GOT3 (cell line): ENCODE measurements at places on chromosomes 7 and 10.

- DNase-seq = no peak
These were observed 67.7 kb downstream of the NSUN6 start for GRCh38 chr10:18583575-18584270.

- DNase-seq = no peak
These were observed 215.8 kb downstream of the MAD1L1 start for GRCh38 chr7:2016761-2017480.

DNA sequence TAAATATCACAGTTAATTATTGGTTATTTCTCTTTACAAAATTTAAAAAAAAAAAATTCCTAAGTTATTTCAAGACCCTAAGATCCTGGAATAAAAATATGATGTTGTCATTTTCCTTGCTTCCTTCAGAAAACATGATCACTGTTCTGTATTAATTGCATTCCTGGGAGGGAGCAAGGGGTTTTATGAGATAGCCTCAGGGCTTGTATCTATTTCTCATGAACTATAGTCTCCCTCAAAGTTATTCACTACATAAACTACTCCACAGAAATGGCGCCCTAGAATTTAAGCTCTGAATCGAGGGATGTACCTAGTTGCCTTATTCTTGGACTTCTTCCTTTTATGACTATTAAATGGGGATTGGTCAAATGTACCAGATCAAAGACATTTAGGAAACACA is 170.3 kb downstream of the CHRM2 start:
- no peak for DNase-seq

DNA sequence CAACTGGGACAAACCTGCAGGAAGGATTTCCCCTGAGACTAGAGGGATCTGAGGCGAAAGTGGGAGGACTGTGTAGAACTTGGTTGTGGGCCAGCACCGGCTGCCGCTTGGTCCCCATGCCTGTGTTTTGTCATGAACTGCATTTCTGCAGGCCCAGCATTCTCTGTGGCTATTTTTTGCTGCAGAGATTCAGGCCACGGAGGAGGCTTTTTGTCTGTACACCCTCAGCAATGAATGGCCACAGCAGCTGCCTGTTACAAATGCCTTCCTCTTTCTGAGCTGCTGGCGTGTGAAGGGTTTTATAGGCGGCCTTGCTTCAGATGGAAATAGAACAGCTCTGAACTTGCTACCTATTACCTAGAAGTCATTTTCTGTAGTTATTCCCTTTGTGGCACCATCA is 164.4 kb downstream of the SH2D4B start:
- no peak for DNase-seq

GRCh38 chr10:114718374-114718773 is 60.3 kb upstream of the ABLIM1 start:
- no peak for DNase-seq

- no peak for DNase-seq
These were observed 111.6 kb upstream of the PTPRZ1 start for GRCh38 chr7:121761399-121761798.

DNA sequence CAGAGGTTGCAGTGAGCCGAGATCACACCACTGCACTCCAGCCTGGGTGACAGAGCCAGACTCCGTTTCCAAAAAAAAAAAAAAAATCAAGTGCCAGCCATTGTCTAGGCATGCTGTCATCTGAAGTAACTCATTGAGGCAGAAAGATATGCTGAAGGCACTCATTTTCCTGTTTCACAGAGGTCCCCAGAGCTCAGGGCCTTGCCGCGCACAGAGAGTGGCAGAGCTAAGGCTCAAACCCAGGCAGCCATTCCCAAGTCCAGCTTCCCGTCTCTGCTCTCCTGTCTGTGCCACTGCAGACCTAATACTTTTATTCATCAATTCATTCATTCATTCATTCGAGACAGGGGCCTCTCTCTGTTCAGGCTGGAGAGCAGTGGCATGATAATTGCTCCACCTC is 3.5 kb downstream of the GRIFIN start:
- DNase-seq = no peak

DNA sequence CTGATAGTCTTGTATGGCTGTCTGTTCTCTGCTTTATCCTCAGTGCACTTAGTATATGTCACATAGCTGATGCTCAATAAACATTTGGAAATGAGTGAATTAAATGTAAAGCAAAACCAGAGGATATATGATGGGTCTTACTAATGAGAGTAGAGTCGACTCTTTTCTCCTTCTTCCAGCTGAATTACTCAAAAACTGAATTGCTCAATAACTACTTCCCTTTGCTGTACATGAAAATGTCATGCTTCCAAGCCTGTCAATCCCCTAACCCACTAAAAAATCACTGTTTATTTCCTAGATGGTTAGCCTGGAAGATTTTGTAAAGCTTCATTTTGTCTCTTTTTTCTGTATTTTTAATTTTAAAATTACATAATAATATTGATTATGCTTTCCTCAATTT is 88.0 kb downstream of the OR13A1 start:
- DNase-seq = no peak

GRCh38 chr7:156764016-156764669 is 123.6 kb downstream of the RNF32 start:
- DNase-seq = no peak

- DNase-seq = no peak
These were observed 102.3 kb downstream of the KLF6 start for GRCh38 chr10:3682745-3683144.

DNA sequence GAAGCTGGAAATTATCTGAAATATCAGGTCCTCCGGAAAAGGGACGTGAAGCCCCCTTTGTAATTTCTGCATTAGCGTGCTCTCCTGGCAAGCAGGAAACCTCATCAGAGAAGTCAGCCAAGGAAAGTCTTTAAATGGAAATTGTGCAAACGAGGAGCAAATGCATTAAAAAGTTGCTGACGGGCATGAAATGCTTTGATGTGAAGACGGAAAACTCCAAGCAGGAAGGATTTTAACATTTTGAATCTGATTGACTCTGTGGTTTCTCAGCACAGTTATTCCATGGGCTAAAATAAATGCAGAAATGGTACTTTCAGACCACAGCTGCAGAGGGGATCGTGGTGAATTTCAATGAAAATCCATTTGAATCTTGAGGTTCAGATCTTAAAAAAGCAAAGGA is 167.8 kb downstream of the AHR start:
- DNase-seq = no peak

DNA sequence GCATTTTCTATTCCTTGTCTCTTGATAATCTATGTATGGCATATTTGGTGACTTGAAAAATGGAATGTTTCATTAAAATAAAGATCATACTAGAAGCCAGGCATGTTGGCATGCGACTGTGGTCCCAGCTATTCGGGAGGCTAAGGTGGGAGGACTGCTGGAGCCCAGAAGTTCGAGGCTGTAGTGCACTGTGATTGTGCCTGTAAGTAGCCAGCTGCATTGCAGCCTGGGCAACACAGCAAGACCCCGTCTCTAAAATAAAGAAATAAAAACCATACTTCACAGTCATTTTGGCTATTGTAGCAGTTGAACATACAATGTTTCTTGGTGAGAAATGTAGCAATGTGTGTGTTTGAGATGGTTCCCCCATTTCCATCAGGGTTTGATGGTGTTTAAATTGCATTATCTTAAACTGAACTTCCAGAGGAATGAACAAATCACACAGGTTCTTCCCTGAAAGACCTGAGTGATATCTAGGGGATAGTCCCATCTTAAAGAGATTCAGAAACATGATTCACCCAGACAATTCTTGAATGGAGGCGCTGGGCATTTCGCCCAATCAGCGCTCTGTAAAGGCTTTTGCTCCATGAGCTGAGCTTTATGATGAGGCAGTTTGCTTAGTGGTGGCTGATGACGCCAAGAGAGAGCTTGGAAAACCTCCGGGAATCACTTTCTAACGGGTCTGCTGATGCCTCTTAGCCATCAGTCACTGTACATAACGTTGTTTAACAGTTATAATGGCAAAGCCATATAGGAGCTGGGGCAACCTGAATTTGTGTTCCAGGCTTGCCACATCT is 19.4 kb upstream of the BTBD16 start:
- no peak for DNase-seq

DNA sequence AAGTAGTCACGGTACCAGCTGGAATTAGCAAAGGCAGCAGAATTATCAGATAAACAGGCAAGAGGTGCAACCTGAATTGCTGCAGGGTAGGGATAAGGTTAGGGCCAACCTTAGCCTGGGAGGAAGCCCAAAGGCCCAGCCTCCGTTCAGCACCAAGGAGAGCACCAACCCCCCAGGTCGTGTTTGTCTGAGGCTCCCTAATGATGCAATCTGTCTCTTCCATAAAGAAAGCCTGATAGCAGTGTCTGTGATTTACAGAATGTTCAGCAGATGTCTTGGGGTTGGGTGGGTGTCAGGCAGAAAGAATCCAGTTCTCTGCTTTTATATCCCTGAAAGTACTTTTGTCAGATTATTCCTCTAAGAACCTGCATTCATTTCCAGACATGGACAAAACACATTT is 328.4 kb upstream of the AOAH start:
- DNase-seq = no peak

DNA sequence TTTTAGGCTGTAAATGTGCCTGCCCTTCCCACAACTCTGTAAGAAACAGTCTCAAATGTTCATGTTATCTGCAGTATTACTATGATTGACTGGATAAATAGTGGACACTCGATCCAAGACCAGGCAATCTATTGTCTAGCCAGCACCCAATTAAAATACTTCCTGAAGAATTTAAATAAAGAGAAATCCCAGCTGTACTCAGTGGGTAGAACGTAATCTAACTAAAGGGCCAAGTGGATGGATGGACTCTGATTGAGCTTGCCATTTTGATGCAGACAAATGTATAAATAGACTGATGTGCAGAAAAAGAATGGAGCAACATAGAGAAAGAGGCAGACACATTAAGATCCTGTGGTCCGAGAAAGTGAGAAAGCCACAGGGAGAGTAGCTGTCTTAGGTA is 158.0 kb downstream of the IPMK start:
- DNase-seq = no peak

GRCh38 chr10:130354976-130355795 is 219.0 kb downstream of the GLRX3 start:
- DNase-seq = no peak

GRCh38 chr10:80648106-80648505 is 110.4 kb downstream of the SH2D4B start:
- no peak for DNase-seq

- DNase-seq = peak; percentile 10
These were observed 14.4 kb upstream of the AHCYL2 start for GRCh38 chr7:129210256-129210988.

- no peak for DNase-seq
These were observed 97.5 kb downstream of the GNAT3 start for GRCh38 chr7:80414331-80414730.

DNA sequence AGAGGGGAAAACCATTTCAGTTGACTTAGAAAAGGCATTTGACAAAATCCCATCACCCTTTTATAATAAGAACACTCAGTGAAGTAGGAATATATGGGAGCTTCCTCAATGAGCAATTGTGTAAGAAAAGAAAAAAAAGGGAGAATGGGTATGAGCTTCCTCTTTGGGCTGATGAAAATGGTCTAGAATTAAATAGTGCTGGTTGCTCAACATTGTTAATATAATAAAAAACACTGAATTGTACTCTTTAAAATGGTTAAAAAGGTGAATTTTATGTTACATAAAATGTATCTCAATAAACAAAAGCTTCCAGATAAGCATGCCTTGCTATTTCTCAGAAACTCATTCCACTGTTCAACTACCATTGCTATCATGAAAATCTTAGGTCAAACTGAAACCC is 40.6 kb downstream of the LRRC17 start:
- no peak for DNase-seq

DNA sequence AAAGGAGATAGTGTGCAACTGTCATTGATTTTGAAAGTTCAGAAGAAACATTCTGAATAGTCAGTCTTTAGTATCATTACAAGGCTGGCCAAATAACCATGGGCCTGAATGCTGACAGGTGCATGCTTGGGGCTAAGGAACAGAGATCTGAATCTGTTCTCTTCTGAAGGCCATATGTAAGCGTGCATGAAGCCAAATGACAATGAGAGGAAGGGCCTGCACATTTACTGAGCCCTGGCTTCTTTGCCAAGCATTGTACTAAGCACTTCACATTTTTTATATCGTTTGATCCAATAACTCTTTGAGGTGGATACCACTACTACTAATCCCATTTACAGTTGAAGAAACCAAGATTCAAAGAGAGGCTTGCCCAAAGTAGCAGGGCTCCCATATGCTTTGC is 22.5 kb upstream of the TIAL1 start:
- DNase-seq = no peak

GRCh38 chr10:101403161-101403560 is 49.2 kb downstream of the BTRC start:
- DNase-seq = no peak

DNA sequence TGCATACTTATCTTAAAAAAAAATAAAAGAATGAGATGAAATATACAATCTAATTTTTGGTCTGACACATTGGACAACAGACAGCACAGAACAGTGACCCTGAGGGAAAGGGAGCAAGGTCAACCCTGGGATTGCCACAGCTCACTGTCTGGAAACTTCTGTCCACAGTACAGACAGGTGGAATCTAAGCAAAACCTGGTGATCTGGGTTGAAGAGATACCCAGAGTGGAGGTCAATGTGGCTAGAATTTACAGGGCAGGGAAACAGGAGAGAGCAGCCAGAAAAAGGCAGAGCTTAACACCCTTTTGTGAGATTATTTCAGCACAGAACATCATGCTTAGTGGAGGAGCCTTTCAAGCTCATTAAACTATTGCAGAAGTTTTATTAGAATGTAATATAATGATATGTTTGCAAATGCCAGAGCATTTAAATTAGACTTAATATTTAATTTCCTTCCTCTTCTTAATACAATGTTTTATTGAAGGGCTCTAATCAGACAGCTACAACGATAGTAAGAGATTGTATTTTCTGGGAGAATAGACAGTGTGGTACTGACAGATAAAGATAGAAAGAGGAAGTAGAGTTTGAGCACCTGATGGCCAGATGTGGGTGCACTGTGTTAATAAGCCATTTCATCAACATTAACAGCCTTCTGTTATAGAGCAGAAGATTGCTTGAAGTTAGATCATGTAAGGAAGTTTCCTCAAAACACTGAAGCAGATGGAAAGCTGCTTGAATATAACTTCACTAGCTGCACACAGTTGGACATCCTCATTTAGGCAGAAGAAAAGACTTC is 309.4 kb downstream of the HGF start:
- DNase-seq = no peak

DNA sequence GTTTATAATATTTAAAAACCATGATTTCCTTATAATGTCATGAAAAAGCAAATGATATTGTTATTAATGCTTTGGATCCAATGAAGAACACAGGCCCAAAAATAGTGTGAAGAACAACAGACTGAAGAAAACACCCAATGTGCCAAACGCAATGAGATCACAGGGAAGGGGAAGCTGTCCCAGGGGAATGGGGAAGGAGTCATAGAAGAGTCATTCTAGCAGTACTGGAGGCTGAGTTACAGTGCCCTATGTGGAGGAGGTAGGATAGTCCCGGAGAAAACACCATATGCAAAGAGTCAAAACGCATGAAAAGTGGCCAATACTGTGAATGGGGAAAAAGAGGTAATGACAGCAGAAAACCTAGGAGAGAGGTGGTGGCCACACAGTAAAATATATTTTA is 50.9 kb downstream of the TPK1 start:
- DNase-seq = no peak
